ENCODE measurements at places on chromosomes 11 and 22. TPM values are rescaled to one million over a fixed set of nuclear protein-coding genes. Genes with fewer than 3 reads are reported as not detected.

Gene ARHGEF17
- 0.07 TPM for total RNA-seq

GRCh38 chr11:115126092-115126491 is 378.1 kb downstream of the CADM1 start:
- no peak overlapping the region for H3K4me3 ChIP-seq
- DNase-seq: no peak
- H3K27me3 ChIP-seq: peaks cover 9% of the 10 kb centered on the region

DNA sequence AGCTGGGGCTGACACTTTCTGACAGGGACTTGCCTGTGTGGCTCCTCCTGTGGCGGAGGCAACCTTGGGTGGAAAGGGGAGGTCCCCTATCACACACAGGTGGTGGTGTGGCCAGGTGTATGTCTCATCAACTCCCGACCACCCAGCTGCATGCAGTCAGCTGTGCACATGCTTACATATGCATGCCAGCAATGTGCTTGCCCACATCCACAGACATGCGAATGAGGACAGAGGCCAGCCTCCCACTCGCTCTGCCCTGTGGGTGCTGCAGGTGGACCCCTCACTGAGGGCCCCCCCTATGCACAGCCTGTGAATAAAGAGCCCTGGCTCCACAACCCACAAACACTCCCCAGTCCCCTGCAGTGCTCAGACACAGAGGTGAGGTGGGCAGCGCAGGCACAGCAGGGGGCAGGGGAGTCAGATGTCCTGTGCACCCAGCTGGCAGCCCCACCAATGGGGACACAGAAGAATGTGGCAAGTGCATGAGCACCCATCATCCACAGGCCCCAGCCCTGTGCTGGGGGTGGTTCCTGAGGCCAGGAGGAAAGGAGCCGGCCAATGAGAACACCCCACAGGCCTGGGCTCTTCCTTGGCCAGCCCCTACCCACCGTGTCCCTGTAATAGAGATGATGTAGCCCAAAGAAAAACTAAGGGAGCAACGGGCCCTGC is 9.5 kb downstream of the GNB1L start:
- H3K27ac ChIP-seq: no peak overlapping the region
- H3K36me3 ChIP-seq: no peaks in the 10 kb centered on the region
- no peak for DNase-seq
- no peak overlapping the region for H3K4me3 ChIP-seq
- H3K4me1 ChIP-seq: peaks cover 35% of the 10 kb centered on the region
- no peaks in the 10 kb centered on the region for H3K27me3 ChIP-seq

GRCh38 chr22:25208743-25209505 is 9.3 kb downstream of the CRYBB3 start:
- H3K4me3 ChIP-seq: no peak overlapping the region
- no peak overlapping the region for H3K27ac ChIP-seq
- peaks cover 3% of the 10 kb centered on the region for H3K36me3 ChIP-seq
- no peaks in the 10 kb centered on the region for H3K4me1 ChIP-seq
- peaks cover 7% of the 10 kb centered on the region for H3K27me3 ChIP-seq

Measured in activated T-cell treated with anti-CD3 and anti-CD28 coated beads, Interleukin-2, amount 50 U/mL, for 72 hours (primary cell).